OCI-LY7 (cell line): ENCODE measurements at places on chromosomes 7 and 10. TPM values are rescaled to one million over a fixed set of nuclear protein-coding genes. Genes with fewer than 3 reads are reported as not detected.
A peak's percentile ranks its signal among the peaks of the same experiment; 100 is the strongest.

- DNase-seq, result no peak
Measured at GRCh38 chr7:8214244-8214824, 47.6 kb downstream of the ICA1 start.

Gene NANOS1
- total RNA-seq, result 7.5 and 8.5 TPM in 2 replicates

GRCh38 chr7:100711369-100711768 lies 5.4 kb downstream of the POP7 start:
- no peak for DNase-seq

- DNase-seq, result no peak
Measured at GRCh38 chr10:133212853-133213494, 17.0 kb upstream of the UTF1 start.

DNA sequence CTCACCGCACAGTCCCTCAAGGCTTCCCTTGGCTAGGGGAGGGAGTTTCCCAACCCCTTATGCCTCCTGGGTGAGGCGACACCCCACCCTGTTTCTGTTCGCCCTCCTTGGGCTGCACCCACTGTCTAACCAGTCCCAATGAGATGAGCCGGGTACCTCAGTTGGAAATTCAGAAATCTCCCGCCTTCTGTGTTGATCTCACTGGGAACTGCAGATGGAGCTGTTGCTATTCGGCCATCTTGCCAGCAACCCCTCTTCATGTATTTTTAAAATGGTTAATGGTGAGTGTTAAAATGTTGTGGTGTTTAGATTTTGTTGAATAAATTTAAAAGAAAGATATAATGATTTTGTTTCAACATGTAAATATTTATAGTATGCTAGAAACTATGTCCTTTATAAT lies 22.0 kb downstream of the UMAD1 start:
- DNase-seq, result no peak

- DNase-seq, result no peak
Measured at GRCh38 chr10:101758858-101759257, 17.1 kb downstream of the FGF8 start.

GRCh38 chr10:97689559-97690020 lies 2.5 kb upstream of the AVPI1 start:
- no peak for DNase-seq

- peak; percentile 71 for DNase-seq
Measured at GRCh38 chr7:38215735-38216670, 38.0 kb downstream of the STARD3NL start.

- no peak for DNase-seq
Measured at GRCh38 chr7:99000196-99000903, 122.0 kb downstream of the TRRAP start.

DNA sequence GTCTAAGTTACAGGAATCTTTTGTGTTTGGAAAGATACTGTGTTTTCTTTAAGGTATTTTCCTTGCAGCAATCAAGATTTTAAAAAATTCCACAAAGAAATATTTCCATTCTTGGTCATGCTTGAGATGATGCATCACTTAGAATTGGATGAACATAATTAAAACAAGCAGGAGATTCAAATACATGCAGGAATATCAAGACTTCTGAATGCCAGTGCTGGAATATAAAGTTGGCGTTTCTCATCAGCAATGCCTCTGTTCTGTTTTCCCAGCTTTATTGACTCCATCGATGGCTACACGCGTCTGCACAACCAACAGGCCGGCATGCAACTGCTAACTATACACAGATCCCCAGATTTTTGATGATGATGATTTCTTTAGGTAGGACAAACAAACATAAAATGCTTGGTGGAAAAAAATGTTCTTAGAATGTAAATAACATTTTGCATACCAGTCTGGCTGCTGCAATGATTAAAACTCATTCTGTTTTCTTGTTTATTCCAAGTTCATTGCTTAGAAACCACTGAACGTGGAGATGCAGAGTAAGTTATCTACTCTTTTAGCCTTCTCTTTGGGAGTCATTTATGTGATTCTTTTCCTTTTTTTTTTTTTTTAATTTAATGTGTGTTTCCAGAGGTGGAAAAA lies 91.3 kb upstream of the FAM171A1 start:
- no peak for DNase-seq

DNA sequence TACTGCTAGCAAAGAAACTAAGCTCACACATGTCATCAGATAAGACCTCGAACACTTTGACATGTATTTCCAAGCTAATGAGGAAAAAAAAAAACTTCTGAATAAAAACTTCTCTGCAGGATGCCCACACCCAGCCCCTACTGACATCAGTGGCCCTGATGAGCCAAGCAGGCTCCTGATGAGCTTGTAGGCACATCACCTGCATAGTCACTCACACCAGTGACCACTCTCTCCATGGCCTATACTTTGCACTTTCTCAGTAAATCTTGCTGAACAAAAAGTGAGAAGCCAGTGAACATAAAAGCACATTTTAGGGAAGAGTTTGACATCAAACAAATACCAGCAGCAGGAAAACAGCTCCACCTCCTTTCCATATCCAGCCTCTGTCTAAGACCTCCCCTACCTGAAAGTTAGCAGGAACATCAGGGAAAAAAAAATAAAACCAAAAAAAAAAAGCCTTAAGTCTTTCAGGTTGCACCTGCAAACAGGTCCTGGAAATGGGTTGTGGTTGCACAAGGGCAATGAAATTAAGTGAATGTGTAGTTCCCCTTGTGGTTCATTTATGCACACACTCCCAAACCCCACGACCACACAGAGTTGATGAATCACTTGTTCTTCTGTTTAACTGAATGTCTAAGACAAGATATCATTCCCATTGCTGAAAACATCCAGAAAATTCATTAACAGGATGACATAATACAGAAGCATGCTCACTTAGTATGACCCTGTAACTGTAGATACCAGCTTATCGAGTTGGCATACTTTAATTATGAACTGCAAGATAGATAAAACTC lies 205.2 kb upstream of the PDE1C start:
- no peak for DNase-seq

Gene SSC4D
- total RNA-seq, result 0.44 TPM in 1 of 2 replicates, not detected in the other

Gene HSPA12A
- total RNA-seq, result 3.3 and 3.7 TPM in 2 replicates

- no peak for DNase-seq
Measured at GRCh38 chr7:81234896-81235295, 316.0 kb upstream of the SEMA3C start.
